Forelimb muscle (tissue), 1 donor: ENCODE measurements at places on chromosomes 6 and 20.

GRCh38 chr20:19396460-19397081, 184.1 kb downstream of the SLC24A3 start:
- no peak for DNase-seq

- no peak for DNase-seq
Observed at GRCh38 chr6:2773449-2773848, 8.3 kb downstream of the WRNIP1 start.

GRCh38 chr6:105235155-105235554, 55.3 kb upstream of the POPDC3 start:
- no peak for DNase-seq

GRCh38 chr6:9307786-9308185, 872.4 kb upstream of the SLC35B3 start:
- DNase-seq, result no peak

GRCh38 chr20:57020364-57020763, 246.1 kb downstream of the BMP7 start:
- DNase-seq, result no peak

DNA sequence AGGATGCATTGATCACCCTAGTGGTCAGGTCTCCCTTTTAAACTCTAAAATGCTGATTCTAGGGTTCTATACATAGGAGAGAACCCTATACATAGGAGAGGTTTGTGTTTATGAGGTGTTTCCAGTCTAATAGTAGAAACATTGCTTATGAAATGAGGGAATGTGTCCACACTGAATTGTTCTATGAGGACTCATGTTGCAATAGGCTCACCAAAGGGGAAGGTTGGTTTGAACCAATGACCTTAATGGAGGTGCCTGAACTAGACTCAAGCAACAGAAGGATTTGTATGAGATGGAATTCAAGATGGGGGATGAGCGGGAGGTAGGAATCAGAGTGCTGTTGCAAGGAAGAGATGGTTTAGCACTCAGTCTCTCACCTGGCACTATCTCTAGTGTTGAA, 33.5 kb upstream of the UBR2 start:
- no peak for DNase-seq

DNA sequence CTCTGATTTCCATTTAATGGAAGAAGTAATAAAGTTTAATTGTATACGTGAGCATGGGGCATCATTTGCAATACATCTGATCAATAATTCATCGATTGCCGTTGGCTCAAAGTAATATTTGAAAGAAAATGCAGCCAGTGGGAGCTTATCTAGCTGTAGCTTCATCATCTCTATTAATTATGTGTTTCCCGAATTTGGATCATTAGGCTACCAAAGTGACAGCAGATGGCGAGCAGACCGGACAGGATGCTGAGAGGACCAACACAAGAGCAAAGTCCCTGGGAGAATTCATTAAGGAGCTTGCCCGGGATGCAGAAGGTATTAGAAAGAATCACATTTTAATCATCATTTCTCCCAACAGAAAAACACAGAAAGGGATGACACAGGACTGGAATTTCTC, 327.1 kb downstream of the ARHGAP18 start:
- DNase-seq, result no peak

DNA sequence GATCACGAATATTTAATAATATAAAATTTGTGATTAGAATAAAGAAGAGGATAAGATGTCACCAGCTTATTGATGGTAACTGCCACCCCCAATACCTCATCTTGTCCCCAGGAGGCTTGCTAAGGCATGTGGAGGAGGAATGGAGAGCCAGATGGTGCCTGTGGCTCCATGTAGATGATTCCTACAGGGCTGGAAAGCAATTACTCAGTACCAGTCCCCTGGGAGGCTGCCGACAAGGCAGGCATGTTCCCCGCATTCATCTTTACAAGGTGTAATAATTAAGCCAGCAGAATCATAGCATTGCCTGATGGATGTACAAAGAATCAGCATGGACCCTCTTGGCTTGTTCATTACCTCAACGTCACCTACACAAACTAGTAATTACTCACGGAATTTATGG, 155.3 kb downstream of the PLCB1 start:
- no peak for DNase-seq

GRCh38 chr6:111838749-111839484, 34.3 kb downstream of the FYN start:
- DNase-seq, result no peak

DNA sequence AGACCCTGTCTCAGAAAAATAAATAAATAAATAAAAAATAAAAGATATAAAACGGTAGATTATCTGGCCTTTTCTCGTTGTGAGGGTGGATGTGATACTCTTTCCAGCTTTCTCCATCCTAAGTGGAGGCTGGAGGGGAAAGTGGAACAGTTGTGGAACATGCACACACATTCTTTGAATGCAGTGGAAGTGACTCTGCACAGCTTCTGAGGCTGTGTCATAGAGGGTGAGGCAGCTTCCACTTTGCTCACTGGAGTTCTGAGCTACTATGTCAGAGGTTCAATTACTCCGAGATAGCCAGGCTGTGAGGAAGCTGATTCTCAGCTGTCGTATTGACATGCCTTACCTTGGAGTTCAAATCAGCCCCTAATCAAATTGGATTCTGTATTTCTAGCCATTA, 82.2 kb downstream of the CHMP4B start:
- DNase-seq, result no peak

GRCh38 chr6:106287215-106287614, 38.3 kb downstream of the ATG5 start:
- no peak for DNase-seq

DNA sequence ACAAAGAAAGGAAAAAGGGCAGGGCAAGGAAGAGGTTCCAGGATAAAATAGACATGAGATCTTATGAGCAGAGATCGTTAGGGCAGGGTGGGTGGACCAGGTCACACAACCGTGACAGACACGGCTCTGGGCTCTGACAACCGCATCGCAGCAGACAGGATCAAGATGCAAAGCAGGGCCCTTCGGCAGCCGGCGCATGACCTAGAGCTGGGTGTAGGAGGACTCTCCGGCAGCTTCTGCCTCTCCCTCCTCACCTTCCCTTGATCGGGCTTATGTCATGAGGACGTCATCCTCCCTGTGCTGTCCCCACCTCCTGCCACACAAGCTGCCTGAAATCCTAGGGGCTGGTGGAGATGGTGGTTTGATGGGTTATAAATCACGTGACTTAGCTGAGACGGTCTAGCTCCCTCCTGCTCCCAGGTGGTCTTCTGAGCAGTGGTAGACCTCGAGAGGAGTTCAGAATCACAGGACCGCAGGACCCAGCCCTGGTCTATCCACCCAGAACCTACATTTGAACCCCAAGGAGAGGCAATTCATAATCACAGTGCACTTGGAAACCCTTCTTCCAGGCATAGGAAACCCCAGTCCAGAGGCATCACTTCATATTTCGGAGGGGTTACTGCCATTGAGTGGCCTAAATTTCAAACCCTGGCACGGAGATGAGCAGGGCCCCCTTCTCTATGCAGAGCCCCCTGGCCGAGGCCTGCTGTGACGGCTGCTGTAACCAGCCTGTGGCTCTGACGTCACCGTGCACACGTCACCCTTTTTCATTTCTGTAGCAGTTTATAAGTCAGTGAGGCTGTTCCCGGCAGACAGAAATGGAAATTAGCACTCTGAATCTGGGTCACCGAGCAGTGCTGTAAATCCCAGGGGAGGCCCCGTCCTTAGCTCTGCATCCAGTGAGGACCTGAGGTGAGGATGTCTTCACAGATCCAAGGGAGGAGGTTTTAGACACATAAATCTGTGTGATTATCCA, 8.7 kb upstream of the CCR6 start:
- no peak for DNase-seq

DNA sequence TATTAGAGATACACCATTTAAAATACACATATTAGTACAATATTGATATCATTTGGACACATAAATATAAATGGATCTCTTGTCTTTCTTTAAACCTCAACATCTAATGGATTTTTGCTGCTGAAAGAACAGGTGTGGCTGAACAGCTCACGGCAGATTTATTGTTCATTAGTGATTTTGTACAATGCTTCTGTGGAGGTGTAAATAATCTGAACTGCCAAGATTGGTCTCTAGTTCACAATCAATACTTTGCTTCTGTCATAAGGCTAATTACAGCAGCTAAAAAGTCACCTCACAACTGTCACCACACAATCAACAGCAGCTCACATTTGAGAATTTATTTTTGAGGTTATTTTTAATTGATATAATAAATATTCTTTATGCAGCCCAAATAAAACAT, 162.0 kb upstream of the SIM1 start:
- no peak for DNase-seq

- no peak for DNase-seq
Observed at GRCh38 chr6:16967470-16967817, 134.4 kb upstream of the STMND1 start.

- no peak for DNase-seq
Observed at GRCh38 chr20:59771506-59772372, 161.7 kb downstream of the SYCP2 start.

DNA sequence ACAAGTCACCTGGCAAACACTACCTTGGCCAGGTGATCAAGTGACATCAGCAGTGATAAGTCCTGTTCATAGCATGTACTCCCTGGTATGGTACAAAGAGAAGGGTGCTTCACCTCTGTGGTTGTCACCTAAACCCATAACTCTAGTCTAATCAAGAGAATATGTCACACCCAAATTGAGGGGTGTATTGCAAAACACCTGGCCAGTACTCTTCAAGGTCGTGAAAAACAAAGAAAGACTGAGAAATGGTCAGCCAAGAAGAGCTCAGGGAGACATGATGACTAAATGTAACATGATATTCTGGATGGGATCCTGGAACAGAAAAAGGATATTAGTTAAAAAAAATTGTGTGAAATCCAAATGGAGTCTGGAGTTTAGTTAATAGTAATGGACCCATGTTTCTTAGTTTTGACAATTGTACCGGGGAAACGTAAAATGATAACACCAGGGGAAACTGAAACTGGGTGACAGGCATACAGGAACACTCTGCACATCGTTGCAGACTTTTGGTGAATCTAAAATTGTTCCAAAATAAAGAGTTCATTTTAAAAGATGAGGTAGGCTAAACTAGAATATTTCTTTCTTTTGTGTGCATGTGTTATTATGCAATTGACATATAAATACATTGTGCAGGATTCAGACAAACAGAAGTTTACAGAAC, 262.0 kb downstream of the CDC5L start:
- no peak for DNase-seq

DNA sequence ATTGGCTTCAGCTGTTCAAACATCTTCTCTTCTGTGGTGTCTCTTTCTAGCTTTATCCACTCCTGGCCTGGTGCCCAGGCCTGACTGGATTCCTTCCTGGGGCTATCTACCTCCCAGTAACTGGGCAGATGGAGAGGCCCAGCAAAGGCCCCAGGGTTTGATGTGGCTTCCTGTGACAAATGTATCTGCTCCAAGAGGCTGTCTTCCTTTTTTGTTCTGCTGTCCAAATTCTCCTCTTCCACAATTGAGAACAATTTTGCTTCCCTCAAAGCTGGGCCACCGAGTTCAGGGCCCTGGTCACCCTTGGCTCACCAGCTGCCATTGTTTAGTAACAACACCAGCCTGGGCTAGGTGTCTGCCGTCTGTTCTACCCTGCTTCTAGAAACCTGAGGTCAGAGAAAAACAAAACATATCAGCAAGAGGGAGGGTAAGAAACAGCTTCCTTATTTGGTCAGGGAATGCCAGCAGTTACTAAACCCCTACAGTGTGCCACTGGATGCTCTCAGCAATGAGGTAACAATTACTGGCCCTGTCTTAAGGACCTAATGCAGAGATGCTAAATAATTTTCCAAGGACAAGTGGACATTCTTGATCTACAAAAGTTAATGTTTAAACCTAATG, 3.9 kb downstream of the ZFP57 start:
- no peak for DNase-seq

DNA sequence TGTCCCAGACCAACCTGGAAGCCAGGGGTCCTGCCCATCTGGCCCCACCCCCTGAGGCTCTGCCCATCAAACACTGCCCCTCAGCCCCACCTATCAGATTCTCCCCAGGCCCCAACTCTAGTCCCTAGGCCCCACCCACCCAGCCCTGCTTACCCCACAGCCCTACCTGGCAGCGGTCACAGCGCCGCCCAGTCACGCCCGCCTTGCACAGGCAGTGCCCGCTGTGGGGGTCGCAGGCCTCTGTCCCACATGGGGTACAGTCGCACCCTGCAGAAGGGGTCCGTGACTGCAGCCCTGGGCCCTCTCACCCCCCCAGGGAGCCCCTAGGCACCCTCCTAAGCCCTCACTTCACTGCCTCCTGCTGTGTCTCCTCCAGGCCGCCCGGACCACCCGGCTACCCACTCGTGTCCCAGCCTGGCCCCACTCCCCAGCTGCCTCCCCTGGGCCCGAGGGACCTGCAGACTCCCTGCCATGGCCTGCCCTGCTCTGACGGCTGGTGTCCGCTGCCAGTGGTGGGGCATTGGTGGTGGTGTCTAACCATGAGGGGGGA, 19.8 kb downstream of the ADRM1 start:
- no peak for DNase-seq

DNA sequence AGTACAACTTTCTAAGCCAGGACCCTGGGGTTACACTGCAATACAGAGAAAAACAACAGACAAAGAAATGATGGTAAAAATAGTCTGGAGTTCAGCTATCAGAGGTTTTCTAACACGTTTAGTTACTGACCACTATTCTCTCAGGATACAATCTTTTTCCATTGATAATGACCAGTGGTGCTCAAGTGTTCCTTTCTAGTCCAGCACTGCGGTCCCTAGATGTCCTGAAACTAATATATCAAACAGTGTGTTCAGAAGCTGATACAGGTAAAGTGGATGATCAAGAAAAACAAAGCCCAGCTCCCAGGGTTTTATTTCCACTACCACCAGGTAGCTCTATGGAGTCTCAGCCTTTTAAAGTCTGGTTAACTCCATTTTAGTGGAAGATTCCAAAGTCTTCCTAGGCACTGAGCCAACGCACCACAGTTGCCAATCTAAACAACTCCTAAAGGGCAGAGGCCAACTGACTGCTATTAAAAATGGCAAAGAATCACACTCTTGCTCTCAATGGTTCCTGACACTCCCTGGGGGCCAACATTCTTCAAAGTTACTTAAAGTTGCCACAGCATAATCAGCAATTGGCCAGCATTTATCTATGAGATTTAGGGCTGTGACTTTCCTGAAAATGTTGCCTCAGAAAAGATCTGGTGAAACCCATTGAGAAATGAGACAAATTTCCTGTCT, 38.2 kb downstream of the DZANK1 start:
- DNase-seq, result no peak

DNA sequence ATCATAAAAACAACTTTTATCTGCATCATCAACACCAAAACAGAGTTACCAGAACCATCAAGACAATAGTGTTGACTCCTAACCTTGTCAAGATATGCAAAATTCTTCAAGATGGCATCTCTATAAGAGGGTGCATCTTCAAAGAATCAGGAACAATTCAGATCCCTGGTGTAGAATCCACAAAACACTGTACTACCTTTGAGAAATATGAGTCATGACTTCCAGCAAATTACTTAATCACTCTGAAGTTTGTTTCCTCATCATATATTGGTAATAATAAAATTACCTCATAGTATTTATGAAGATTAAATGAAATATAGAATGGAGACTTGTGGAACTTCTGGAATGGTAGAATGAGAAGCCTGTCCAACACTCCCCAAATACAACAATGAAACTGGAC, 221.3 kb upstream of the SUPT3H start:
- no peak for DNase-seq
